ENCODE measurements at places on chromosomes 5 and 9.

DNA sequence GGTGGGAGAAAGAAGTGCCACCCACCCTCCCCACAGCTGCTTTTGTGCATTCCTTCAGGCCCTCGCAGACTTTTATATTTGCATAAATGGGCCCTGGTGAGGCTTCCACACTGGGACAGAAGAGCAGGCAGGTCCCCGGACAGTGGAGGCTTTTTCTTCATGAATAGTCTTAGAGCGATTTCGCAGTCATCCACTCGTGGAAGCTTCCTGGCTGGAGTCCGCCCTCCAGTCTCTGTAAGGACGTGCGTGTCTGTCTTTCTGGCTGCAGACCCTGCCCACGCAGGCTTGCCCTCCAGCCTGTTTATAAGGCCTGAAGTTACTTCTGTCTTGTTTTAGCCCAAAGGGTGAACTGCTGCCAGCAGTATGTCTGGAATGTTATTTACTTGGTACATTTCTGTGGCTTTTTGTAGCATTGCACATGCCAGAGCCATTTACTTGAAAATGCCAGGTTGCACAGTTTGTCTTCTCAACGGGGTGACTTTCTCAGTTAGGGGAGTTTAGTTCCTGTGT lies 195.7 kb downstream of the AOPEP start:
- DNase-seq: no peak

- DNase-seq: no peak
Observed at GRCh38 chr9:131020388-131020787, 11.4 kb downstream of the LAMC3 start.

GRCh38 chr9:86978413-86978812 lies 31.1 kb upstream of the GAS1 start:
- no peak for DNase-seq

DNA sequence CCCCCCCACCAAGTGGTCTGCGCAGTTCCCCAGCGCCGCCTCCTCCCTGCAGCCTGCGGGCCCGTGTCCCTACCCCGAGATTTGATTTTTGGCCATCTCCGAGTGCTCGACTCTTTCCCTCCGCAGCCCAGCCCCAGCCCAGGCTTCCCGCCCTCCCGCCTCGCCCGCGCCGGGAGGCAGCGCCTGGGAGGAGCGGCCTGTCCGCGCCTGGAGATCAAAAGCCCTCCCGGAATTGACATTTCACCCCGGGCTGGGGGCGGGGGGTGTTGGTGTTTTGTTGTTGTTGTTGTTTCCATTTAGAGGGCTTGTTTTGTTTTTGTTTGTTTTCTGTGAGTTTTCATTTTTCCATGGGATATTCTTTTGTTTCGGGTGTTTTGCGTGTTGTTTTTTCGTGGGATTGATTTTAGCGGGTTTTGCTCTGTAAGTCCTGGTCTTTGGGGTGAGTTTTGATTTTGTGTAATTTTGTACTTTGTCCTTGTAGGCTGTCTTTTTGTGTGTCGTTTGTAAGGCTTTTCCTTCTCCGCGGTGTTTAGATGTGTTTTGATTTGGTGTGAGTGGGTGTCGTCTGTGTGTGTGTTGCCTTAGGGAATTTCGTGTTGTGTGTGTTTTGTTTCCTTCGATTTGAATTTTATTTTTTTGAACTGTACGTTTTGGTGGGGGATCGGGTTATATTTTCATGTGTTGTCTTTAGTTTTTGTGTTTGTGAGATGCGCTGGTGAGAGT lies 1.7 kb upstream of the PAX5 start:
- no peak for DNase-seq

- no peak for DNase-seq
Observed at GRCh38 chr9:137046088-137046787, at the start of gene NPDC1. TSS of gene NPDC1 (minus strand) at chr9:137046177. CDS start at chr9:137045989, 188 bp downstream.

- DNase-seq: no peak
Observed at GRCh38 chr5:157280927-157281326, 15.0 kb downstream of the CYFIP2 start.

- no peak for DNase-seq
Observed at GRCh38 chr9:95343725-95344287, 26.3 kb upstream of the FANCC start.

Data from CMK (cell line).